ENCODE measurements at places on chromosomes 4 and X. TPM values are rescaled to one million over a fixed set of nuclear protein-coding genes. Genes with fewer than 3 reads are reported as not detected.

The CT83 gene
- not detected for total RNA-seq

The ENPP6 gene
- not detected for total RNA-seq

The FABP2 gene
- not detected for total RNA-seq

The THOC2 gene
- total RNA-seq, result 93.9 TPM

The TMPRSS11B gene
- total RNA-seq, result not detected

The FAM184B gene
- total RNA-seq, result 0.18 TPM

The AMOT gene
- total RNA-seq, result 5.3 TPM

The ITIH6 gene
- not detected for total RNA-seq

The UBQLN2 gene
- 4.1 TPM for total RNA-seq

The BBS12 gene
- total RNA-seq, result 5.9 TPM

The PAGE2 gene
- total RNA-seq, result not detected

The FAAH2 gene
- not detected for total RNA-seq

The BEX1 gene
- 0.18 TPM for total RNA-seq

The SULT1E1 gene
- not detected for total RNA-seq

The MAGEA12 gene
- not detected for total RNA-seq

The EXOC1L gene
- total RNA-seq, result not detected

The CDX4 gene
- total RNA-seq, result not detected

The CTAG1A gene
- total RNA-seq, result not detected

The KIT gene
- 6.9 TPM for total RNA-seq

The AVPR2 gene
- not detected for total RNA-seq

The YY2 gene
- total RNA-seq, result 0.72 TPM

The LAMP2 gene
- 129 TPM for total RNA-seq

Measured in IMR-90 (cell line).